Glutamatergic neuron (in vitro differentiated cells): ENCODE measurements at places on chromosomes 4 and X. TPM values are rescaled to one million over a fixed set of nuclear protein-coding genes. Genes with fewer than 3 reads are reported as not detected.

AKAP4 gene
- total RNA-seq, result not detected

DNA sequence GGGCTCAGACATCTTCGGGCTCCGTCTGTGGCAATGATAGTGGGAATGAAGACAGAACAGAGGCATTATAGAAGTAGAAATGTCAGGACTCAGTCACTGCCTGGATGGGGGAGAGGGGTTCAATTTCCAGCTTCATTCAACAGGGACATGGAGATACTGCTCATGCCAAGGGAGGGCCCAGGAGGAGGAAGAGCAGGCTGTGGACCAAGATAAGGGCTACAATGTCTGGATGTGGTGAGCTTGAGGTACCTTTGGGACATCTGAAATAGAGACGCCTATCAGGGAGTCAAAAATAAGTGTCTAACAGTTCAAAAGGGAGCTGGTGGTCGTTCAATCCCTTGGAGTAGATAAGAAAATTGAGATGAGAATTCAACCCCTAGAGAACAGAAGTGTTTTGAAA lies 34.5 kb downstream of the ELF4 start:
- H3K4me1 ChIP-seq, result no peaks in the 10 kb centered on the region
- DNase-seq, result no peak
- H3K27ac ChIP-seq, result no peak overlapping the region

RTL9 gene
- 1.8 TPM for total RNA-seq

TMPRSS11B gene
- total RNA-seq, result not detected

DNA sequence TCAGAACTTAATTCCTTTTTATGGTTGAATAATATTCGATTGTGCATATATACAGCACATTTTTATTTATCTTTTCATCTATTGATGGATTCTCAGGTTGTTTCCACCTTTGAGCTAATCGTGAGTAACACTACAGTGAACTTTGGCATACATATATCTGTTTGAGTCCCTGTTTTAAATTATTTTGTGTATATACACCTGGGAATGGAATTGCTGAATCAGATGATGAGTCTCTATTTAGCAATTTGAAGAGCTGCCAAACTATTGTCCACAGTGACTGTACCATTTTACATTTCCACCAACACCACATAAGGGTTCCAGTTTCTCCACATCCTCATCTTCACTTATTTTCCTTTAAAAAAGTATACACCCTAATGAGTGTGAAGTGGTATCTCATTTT lies 166.2 kb upstream of the FGF13 start:
- H3K4me3 ChIP-seq, result no peak overlapping the region
- no peak overlapping the region for H3K27ac ChIP-seq
- peaks cover 1% of the 10 kb centered on the region for H3K27me3 ChIP-seq
- H3K36me3 ChIP-seq, result no peaks in the 10 kb centered on the region
- H3K4me1 ChIP-seq, result no peaks in the 10 kb centered on the region
- DNase-seq, result no peak
